ENCODE measurements at places on chromosomes 7 and 10.

- DNase-seq, result no peak
Observed at GRCh38 chr7:7793249-7793648, 74.8 kb upstream of the RPA3 start.

DNA sequence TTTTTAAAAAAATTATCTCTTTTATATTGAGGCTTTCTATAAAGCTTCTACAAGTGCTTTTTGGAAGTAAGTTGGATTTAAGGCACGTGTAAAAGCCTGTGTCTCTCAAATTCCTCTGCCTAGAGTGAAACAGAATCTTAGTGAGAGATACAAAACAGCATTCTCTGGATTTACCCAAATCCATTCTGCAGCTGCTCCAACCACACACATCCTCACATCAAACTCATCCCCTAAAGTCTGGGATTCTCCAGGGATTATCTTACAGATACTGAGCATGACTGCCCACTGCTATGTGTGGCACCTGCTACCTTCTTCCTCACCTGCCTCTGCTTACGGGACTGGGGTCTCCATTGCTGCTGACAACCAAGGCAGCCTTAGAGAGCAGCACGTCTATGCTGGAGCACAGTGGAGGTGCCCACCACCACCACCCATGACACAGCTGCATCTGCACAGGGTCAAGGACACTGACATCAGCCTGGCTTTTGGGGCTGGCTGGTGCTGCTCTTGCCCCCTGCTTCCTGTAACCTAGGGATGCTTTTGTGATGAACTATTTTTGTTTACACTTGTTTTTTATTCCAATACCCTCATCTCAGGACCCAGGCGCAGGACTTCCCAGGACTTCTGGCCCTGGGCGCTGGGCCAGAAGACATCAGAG, 139.2 kb upstream of the NAMPT start:
- no peak for DNase-seq

- DNase-seq, result no peak
Observed at GRCh38 chr7:98086281-98086718, 20.4 kb upstream of the LMTK2 start.

DNA sequence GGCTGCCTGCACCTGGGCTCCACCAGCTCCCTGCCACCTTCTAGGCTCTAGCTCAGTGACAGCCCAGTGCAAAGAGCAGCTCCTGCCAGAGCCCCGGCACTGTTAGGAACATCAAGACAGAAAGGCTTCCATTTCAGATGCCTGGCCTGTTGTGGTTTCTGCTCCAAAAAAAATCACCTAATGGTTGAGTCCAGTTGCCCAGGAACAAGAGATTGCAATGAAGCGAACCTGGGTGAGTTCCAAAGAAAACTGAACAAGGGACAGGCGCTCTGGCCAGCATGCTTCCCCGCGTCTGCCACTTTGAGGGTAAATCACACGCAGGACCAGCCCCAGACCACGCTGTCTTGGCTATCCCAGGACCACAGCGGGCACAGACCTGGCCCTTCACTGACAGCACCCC, 47.0 kb upstream of the RASGEF1A start:
- DNase-seq, result no peak

- no peak for DNase-seq
Observed at GRCh38 chr7:17340655-17341054, 42.2 kb downstream of the AHR start.

DNA sequence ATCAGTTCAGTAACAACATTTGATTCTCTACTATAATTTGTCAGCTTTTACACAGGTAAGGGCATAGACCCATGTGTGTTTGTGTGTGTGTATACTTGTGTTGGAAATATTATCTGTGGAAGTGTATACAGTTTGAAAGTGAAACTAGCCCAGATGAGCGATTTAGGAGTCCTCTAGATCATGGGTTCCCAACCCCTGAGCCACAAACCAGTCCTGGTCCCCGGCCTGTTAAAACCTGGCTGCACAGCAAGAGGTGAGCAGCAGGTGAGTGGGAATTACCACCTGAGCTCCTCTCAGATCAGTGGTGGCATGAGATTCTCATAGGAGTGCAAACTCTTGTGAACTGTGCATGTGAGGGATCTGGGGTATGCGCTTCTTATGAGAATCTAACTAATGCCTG, 1221.5 kb upstream of the SORCS1 start:
- DNase-seq, result no peak

GRCh38 chr10:26939290-26939961, 78.7 kb upstream of the ABI1 start:
- no peak for DNase-seq

DNA sequence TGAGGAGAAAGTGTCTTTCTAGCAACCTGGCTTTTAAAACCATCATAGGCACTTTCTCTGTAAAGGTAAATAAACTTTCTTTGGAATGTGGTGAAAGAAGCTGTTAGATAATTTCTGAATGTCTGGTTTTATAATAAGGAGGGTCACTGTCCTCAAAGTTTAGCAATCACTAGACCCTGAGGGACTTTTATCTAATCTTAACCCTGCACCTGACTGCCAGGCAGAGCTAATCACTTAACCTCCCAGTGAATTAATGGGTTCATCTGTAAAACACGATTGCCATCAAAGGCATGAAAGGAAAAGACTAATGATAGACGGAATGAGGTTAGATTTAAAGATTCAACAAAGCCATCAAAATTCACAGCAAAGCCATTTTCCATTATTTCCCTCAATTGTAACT, 553.8 kb downstream of the GRM8 start:
- DNase-seq, result no peak

DNA sequence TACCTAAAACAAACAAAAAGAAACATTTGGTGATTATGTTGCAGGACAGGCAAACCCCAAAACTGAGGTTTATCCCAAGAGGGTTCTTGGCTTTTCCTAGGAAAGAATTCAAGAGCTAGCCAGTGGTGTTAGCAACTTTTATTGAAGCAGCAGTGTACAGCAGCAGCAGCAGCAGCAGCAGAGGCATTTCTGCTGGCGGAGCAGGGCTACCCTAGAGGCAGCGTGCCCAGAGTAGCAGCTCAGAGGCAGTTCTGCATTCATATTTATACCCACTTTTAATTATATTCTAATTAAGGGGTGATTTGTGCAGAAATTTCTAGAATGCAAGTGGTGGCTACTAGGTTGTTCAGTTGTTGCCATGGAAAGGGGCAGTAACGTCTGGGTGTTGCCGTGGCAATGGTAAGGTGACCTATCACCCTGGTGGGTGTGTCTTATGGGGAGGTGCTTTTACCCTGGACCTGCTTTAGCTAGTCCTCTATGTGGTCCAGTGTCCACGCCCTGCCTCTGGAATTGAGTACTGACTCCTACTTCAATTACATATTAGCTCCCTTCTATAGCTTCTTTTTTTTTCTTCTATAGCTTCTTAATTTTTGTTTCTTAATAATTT, 53.9 kb downstream of the VCL start:
- no peak for DNase-seq

DNA sequence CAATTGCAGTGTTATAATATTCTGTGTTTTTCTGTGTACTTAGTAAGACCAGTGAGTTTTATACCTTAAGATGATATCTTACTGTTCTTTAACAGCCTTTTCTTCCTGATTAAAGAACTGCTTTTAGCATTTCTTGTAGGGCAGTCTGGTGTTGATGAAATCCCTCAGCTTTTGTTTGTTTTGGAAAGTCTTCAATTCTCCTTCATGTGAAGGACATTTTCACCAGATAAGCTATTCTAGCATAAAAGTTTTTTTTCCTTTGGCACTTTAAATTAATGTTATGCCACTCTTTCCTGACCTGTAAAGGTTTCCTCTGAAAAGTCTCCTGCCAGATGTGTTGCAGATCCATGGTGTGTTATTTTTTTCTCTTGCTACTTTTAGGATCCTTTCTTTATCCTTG, 1059.8 kb downstream of the LRMDA start:
- DNase-seq, result no peak

DNA sequence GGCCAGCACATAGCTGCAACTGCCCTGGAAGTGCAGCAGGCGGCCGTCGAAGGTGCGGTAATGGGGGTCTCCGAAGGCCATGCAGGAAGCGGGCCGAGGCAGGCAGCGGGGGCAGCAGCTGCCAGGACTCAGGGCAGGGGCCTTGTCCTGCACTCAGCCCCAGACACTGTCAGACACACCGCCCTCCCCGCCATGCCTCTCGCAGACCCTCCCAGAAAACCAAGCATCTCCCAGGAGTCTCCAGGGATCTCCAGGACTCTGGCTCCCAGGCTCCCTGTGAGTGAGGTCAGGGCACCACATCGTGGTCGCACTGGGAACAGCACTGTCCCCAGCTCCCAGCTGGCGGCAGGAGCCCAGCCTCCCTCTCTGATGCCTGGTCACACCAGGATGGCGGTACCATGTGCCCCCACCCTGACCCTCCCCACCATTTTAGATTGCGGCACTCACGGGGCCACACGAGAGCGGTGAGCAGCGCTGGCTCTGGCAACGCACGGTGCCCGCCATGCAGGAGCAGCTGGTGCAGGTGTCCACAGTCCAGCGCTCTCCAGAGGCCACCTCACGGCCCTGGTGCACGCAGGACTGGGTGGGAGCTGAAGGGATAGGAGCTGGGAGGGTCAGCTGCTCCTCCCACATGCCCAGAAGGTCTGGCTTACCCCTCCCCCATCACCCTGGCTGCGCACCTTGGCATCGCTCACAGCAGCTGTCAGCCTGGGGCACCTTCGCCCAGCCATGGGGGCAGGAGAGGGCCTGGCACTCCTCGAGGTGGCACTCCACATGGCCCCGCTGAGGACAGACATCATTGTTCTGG, 17.5 kb downstream of the ATP6V1F start:
- no peak for DNase-seq

All from activated T-cell treated with anti-CD3 and anti-CD28 coated beads, Interleukin-2, amount 50 U/mL, for 72 hours (primary cell).